AG20443 (cell line): ENCODE measurements at places on chromosomes 2 and 18.

DNA sequence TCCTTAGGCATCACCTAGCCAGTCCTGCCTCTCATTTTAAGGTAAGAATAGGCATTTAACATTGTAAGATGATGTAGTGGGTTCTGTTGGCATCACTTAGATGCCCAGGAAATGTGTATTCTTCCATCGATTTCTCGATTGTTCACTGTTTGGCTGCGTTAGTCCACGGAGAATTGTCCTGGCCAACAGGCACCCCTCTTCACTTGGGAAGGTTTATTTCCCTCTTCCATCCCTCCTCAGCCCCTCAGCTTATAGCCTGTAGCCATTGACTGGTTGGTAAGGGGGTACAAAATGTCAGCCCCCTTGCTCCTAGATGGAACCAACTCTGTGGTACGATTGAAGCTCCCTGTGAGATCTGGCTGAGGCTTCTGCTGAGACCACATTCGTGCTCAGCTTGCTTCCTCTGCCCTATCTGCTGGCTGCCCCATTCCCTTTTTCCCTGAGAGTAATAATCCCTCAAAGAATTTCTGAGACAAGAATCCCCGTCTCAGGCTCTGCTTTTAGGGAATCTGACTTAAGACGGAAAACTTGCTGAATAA is 43.4 kb downstream of the PLEKHA3 start:
- peak; percentile 17 for DNase-seq

GRCh38 chr2:44197816-44198215 is 29.1 kb downstream of the PPM1B start:
- no peak for DNase-seq

- DNase-seq = no peak
Measured at GRCh38 chr2:210964141-210964764, 407.9 kb downstream of the CPS1 start.

- no peak for DNase-seq
Measured at GRCh38 chr2:44928483-44929158, 12.9 kb upstream of the SIX3 start.

- DNase-seq = no peak
Measured at GRCh38 chr2:207337234-207338219, 171.8 kb upstream of the KLF7 start.

DNA sequence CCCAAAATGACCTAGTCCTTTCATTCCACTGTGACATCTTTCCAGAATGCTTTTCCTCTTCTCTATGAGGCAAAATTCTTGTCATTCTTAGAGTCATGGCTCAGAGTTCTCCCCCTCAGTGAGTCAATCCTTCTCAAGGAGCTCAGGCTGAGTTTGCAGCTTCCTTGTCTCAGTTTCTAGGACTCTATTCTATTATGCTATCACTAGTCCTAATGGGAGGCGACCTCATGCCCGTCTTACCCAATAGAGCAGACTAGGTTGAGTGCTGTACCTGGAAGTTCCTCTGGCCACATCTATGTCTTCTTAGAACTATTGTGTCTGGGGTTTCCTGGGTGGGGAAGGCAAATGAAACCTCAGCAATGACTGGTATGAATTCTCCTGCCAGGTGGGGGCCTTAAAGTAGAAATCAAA is 51.5 kb downstream of the HAUS1 start:
- DNase-seq = peak; percentile 85

GRCh38 chr18:9475643-9476591 is 604 bp downstream of the RALBP1 start:
- peak; percentile 55 for DNase-seq

DNA sequence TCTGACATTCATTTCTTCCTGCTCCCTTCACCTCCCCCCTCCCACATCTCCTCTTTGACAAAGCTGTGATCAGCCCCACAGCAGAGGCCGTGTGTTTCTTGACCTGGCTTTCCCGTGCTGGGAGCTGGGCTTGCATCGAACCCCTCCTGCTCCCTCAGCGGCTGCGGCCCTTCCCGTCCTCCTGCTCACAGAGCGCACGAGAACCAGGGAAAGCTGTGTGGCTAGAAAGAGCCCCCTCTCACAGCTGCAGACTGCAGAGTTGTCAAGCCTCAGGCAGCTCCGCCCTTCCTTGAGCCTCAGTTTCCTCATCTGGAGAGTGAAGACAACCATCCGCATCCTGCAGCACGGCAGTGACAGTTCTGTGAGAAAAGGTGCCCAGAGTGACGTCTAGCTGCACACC is 65.7 kb upstream of the GLI2 start:
- no peak for DNase-seq

DNA sequence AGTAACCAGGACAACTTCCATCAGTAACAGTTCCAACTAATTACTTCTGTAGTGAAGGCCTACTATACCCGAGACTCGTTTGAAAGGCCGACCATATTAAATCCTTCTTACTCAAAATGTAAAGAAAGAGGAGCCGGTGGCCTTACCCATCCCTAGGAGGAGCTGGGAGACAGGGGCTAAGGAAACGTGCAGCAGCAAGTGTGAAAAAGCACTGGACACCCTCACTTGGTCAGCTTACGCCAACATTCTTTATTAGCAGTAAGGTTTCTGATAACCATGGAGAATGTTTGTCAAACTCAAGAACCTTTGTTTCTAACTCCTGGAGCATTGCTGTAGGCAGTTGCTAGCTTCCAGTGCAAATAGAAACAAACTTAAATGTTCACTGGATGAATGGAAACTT is 26.7 kb upstream of the VWA3B start:
- no peak for DNase-seq

GRCh38 chr2:43333656-43334144 is 107.3 kb upstream of the ZFP36L2 start:
- peak; percentile 61 for DNase-seq

- no peak for DNase-seq
Measured at GRCh38 chr2:16774980-16775898, 109.6 kb upstream of the CYRIA start.

DNA sequence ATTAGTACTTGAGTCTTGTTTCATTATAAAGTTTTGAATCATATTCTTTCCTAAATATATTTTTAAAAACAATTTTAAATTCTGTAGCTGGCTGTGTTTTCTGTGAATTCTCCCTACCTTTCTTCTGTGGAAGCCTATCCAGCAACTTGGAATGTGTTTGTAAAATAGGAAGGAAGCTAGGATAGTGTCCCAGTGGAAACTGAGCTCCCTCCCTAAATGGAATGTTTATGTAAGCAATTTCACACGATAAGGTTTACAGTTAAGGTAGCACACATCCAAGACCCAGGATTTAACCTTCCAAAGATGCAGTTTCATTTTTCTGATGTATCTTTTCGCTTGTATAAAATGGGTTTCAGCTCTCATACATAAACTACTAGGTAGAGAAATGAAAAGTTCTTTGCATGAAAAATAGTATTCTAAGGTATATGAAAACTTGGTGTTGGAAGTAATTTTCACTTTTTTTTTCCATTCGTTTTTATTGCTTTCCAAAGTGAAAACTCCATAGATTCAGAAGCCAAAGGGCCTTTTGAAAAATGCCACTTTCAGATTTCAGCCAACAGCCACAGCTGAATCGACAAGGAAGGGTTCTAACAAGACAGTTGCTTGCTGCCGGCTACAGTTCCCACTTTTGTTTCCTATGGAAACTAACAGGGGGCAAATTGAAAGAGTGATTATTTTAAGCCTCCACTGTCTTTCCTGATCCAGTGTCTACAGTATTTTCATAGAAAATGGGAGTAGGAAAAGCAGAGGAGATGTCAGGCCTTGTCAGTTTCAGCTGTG is 405.1 kb upstream of the POU3F3 start:
- DNase-seq = no peak

GRCh38 chr2:18651842-18652774 is 62.7 kb upstream of the NT5C1B start:
- peak; percentile 51 for DNase-seq

DNA sequence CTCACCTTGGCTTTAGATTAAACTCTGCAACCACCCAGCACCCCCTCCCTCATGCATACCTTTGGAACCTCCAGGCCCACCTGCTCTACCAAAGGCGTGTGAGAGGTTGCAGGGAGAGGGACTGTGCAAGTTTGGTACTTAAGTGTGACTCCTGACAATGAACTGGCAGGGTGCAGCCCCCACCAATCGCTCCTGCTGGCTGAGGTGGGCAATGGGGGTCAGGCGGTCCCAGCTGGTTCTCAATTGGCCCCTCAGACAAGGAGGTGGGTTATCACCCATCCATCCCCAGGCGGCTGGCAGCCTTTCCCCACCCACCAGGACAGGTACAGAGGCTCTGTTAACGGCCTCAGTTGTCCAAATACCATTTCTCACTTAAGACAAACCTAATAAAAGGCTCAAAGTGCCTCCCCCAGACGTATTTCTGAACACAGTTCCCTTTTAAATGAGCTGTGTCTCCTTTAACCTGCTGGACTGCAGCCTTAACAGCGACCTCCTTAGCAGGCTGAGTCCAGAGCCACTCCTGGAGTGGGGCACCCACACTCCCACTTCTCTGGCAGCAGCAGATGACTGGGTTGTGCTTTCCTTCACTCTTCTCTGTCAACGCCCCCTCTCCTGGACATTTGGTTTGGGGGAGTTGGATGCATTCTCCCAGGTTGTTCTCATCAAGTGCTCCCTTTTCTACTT is 169.2 kb upstream of the SMAD2 start:
- no peak for DNase-seq

DNA sequence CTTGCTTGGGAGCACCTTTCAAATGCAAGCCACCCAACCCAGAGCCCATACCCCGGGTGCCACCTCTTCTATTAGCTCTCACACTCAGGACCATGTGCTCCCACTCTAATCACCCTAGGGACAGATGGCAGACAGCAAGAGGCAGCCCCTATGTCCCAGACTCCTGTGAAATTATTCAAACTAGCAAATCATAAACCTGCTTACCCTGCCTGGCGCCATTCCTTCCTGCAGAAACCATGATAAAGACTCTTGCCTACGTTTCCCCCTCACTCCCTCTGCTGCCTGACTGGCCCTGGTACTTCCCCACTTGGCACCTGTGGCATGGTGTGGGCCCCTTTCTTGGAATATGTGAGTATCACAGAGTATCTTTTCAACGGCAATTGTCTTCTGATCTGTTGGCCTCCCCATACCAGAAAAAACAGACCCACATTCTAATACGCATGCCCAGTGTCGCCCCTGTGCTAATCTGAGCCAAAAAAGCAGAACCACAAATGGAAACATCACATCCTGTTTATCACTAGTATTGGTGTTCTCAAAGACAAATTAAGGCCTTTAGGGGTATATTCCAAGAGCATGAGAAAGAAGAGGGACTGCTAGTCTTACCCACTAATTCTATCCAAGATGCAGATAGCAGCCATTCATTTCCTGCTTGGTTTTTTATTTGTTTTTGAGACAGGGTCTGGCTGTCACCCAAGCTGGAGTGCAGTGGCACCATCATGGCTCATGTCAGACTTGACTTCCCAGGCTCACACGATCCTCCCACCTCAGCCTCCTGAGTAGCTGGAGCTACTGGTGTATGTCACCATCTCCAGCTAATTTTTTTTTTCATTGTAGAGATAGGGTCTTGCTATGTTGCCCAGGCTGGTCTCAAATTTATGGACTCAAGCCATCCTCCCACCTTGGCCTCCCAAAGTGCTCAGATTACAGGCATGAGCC is 44.1 kb upstream of the TTC39C start:
- DNase-seq = no peak

DNA sequence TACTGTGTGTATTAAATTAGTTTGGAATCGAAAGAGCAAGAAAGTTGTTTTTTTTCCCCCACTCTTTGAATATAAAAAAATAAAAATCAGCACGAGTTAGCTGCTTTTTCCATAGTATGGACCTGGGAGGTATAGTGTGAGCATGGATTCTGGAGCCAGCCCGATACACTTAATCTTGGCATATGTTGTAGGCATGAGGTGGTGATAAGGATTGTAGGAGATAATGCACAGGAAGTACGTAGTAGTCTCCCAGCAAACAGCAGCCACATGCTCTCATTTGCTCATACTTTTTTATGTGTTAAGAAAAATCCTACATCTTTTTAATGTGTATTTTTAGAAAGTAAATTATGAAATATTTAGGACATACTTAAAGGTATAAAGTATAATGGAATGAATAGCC is 2.1 kb upstream of the DNAJC27 start:
- no peak for DNase-seq

DNA sequence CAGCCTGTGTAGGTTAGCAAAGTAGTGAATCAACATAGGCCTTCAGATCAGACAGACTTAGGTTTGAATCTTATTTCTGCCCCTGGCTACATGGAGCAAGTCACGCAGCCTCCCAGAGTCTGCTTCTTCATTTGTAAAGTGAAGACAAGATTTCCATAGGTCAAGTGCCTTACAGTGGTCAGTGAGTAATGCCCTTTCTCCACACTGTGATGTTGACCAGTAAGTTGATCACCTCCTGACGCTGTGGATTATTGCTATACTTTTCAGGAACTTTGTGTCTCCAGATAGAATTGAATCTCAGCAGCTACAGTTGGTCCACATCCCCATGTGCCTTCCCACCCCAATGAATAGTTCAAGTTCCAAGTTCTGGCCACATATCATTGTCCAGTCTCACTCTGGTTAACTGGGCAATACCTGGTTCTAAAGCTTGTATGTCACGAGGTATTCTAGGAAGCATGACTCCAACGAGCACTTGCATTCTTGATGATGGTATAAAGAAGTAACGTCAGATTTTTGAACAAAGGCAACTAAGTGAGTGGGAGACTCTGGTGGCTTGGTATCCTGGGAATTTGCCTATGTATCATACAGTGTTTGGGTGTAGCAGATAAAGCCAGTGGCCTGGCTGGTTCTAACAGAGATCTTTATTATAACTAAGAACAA is 2.1 kb upstream of the CLIP4 start:
- no peak for DNase-seq

DNA sequence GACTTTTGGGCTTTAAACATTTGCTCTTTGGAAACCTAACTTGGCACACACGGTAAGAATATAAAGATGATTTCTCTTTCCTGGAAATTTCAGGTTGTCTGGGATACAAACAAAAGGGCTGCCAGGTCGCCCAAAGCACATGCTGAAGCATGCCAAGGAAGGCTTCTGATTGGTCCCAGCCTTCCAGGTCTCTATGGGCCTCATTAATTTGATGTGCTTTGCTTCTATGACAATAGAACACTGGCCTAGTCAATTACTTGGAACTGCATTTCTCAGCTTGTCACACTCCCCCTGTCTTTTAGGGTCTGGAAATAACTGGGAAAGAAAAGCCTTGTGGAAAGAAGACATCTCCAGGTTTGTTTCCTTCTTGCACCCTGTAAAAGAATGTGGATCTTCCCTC is 228.9 kb downstream of the ADCYAP1 start:
- DNase-seq = no peak

GRCh38 chr2:72925328-72925943 is 8.1 kb downstream of the EMX1 start:
- no peak for DNase-seq

DNA sequence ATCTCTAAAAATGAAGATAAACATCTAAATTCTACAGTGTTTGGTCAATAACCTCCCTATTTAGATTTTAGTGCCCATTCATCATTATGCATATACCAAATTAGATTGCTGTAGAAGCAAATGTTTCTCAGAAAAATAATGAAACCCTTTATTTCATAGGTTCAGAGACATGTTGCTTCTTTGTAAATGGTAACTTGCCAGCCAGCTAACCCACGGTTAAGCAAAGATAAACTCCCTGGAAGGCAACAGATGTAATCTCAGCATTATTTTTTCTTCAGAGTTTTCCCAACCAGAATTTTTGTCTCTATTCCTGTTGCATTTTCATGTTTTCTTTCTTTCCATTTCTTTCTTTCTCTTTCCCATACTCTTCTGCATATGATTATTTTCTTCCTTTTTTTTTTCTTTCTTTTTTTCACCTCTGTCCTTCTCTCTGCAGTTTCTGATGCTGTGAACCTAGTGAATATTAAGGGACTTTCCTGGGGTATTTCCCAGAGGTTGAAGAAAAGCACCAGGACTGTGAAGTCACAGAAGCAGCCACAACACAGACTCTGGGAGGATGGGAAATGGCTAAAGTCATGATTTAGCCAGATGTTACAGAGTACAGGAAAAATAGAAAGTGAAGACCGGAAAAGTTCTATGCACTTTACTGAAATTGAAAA is 50.0 kb upstream of the DSG1 start:
- DNase-seq = no peak

GRCh38 chr2:22842205-22842869 is 542.6 kb upstream of the KLHL29 start:
- DNase-seq = no peak
